ENCODE measurements at places on chromosomes 12 and 14.

- DNase-seq, result no peak
Measured at GRCh38 chr12:63917864-63918799, 73.6 kb downstream of the SRGAP1 start.

DNA sequence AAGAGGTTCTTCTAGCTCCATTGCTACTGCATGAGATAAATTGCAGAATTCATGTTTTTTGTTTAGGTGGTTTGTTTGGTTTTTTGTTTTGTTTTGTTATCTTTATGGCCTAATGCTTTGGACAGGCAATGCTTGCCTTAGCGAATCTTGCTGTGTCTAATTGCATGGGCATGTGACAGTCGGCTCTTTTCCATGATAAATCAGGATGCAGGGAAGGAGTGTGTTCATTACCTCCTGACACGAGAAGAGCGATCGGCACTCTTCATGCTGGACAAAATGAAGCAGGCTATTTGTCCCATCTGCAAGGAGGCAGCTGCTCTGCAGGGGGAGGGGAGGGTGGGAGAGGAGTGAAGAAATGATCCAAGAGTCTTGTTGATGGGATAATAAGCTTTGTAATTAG is 6.5 kb downstream of the CCDC60 start:
- DNase-seq, result no peak

GRCh38 chr12:71000748-71001147 is 80.2 kb upstream of the PTPRR start:
- DNase-seq, result no peak

DNA sequence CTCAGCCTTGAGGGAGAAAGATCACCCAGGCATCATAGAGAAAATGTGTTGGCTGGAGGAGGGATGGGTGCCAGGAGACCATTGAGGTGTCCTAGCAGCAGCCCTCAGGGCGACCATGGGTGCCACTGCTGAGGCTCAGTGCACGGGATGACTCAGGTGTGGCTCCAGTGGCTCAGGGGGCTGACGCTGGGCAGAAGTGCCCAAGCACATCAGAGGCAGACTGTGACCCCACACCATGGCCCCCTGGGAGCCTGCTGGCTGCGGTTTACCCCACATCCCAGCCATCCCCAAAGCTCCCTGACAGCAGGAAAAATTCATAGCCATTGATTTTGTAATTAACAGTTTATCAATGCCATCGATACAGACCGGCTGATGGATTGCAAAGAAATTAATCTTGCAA is 120.7 kb downstream of the ESRRB start:
- no peak for DNase-seq

GRCh38 chr12:119642986-119643385 is 24.9 kb upstream of the PRKAB1 start:
- no peak for DNase-seq

GRCh38 chr14:101920271-101920670 is 44.1 kb upstream of the DYNC1H1 start:
- no peak for DNase-seq

- no peak for DNase-seq
Measured at GRCh38 chr12:108635201-108635996, 1.7 kb upstream of the SELPLG start.

- no peak for DNase-seq
Measured at GRCh38 chr12:79057540-79057939, 193.0 kb downstream of the SYT1 start.

DNA sequence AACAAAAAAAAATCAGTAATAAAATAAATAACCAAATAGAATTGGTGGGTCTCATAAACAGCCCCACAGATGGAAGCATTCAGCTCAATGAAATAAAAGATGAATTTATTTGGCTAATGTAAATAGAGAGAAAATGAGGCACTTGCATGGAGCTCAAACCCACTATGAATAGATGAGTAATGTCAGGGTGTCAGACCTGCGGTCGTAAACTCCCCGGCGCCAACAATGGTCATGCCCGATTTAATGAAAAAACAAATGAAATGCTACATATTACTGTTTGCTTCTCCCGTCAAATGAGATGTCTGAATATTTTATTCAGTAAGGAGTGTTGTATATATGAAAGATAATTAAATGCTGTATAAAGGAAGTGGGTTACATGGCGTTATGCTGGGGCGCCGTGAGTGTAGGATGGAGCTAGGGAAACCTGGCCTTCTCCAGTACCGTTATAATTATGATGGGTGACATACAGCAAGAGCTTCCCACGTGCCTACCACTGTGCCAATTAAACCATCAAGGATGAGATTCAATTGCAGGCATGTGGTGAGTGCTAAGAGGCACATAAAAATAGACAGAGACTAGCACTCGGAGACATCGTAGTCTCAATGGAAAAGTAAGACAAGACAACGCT is 648.1 kb downstream of the BCL11B start:
- DNase-seq, result no peak
